Stimulated activated naive CD4-positive, alpha-beta T cell treated with Interleukin-2 at 50 U/mL for 16 hours (primary cell): ENCODE measurements at places on chromosomes 4 and X.

DNA sequence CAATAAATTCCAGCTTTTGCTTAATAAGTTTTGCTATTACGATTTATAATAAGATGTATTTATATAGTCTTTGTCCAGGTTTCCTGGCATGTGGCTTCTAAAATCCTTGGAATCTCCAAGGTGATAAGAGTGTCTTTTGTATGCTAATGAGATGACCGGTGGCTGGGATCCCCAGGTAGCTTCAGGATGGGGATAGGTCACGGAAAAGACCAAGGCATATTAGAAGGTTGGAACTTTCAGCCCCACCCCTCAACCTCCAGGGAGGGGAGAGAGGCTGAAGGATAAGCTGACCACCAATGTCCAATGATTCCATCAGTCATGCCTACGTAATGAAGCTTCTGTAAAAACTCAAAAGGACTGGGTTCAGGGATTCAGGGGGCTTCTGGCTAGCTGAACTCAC is 41.7 kb downstream of the SMIM20 start:
- DNase-seq = no peak

DNA sequence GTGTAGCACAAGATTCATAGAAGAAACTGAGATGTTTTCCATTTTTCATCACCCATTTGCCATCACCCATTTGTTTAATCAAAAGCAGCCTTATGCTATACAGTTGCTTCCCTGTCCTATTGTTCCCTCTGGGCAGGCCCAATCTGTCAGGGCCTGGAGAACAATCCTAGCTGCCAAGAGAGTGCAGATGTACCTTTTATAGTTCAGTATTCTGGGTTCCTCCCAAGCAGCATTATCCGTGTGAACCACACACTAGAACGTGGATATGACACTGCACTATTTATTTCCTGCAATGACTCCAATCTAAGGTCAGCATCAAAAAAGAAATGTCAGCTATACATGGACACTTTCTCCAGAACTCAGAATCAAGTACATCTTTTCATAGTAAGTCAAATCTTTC is 269.0 kb downstream of the ADGRA3 start:
- no peak for DNase-seq

GRCh38 chr4:140726776-140727500 is 29.2 kb downstream of the TBC1D9 start:
- DNase-seq = no peak

DNA sequence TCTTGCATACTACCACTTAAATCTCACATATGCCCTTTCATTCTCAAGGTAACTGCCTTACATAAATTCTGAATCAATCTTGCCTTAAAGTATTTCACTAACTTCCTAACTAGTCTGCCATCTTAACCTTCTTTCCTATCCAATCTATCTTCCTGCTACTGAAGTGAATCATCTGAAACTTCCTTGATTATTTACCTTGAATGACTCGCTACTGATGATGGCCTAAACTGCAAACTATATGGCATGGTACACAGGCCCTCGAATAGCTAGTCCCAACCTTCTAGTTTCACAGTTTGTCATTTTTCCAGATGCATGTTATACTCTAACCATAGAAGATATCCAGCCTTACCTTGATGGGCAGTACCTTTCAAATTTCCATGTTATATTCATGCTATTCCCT is 19.9 kb downstream of the PHKA1 start:
- DNase-seq = no peak

GRCh38 chr4:150801833-150802232 is 213.3 kb downstream of the LRBA start:
- no peak for DNase-seq

GRCh38 chr4:119942806-119943205 is 123.8 kb downstream of the MAD2L1 start:
- DNase-seq = no peak

DNA sequence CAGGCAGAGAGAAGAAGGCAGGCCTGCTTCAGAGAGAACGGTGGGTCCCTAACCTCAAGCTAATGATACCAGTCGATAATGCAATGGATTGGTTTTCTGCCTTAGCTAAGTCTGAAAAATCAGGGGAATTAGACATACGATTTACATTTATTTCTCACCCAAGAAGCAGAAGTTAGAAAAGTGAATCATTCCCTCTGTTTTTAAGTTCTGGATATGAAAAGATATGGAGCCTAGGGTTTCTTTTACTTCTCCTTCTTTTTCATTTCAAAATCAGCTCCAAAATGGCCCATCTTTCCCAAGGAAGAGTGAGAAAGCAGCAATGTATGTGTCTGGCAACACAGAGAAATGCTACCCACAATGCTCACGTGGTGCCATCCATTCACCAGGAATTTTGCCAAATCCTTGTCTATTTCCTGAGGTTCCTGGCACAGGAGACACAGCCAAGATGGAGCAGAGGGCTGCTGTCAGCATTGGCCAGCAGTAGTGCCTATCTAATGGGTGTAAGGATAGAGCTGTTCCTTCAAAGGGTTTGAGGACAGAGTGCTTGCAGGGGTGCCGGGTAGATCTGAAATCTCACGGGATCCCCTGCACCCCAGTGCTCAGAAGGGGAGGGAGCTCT is 231.5 kb downstream of the MAML3 start:
- no peak for DNase-seq

- no peak for DNase-seq
Observed at GRCh38 chrX:148567229-148567628, 66.8 kb downstream of the AFF2 start.

- DNase-seq = no peak
Observed at GRCh38 chr4:10354225-10354624, 103.0 kb downstream of the ZNF518B start.

- DNase-seq = no peak
Observed at GRCh38 chrX:55240788-55241340, 20.7 kb downstream of the PAGE5 start.

GRCh38 chr4:66574145-66574978 is 904.1 kb upstream of the EPHA5 start:
- no peak for DNase-seq
